Activated naive CD8-positive, alpha-beta T cell treated with anti-CD3 and anti-CD28 coated beads, Interleukin-2, amount 50 U/mL, for 16 hours (primary cell): ENCODE measurements at places on chromosomes 12 and 14.

DNA sequence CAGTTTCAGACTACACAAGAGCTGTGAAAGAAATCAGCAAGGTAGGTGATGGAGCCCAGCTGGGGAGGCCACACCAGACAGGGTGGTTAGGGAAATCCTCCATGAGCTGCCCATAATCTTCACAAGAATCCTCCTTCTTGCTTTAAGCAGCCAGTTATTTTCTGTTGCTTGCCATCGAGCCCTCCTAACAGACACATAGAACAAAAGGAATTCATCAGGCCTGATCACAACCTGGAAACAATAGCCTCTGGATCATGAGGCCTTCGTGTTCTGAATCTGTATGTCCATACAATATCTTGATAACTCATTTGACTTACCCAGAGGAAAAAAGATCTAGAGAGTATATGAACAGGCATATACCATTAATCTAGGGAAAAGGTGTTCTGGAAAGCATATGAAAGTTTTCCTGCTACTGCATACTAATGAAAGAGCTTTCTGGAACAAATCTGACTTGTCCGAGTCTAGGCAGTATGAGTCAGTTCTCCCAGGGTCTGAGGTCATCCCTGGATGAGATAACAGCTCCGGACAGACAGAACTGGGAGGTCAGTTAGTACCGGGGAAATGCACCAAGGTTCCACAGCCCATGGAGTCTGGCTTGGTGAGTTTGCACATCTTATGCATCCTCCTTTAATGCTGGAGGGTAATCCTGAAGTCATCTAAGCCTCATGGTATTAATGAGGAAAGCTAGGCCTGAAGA, 52.8 kb upstream of the ELK3 start:
- no peak for DNase-seq

GRCh38 chr14:84581041-84581440, 948.9 kb upstream of the FLRT2 start:
- no peak for DNase-seq

DNA sequence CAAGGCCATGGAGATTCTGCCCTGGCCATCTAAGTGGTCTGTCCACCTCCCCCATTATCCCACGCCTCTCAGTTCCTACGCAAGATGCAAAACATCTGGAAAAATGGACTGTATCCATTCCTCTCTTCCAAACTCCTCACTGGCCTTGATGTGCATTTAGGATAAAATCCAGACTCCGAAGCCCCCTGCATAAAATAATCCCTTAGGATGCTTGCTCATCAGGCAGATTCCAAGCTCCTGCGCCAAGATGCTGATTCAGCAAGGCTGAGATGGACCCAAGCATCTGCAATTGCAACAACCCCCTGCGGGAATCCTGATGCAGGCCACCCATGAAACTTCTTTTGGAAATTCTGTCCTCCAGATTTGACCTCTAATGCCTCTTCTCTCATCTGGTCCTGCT, 81.6 kb downstream of the SPRING1 start:
- no peak for DNase-seq

GRCh38 chr12:28540324-28540714, 350.1 kb downstream of the CCDC91 start:
- DNase-seq = no peak

- no peak for DNase-seq
Observed at GRCh38 chr12:120457133-120457532, 10.9 kb downstream of the GATC start.

- no peak for DNase-seq
Observed at GRCh38 chr14:65187421-65188049, 85.2 kb upstream of the MAX start.

DNA sequence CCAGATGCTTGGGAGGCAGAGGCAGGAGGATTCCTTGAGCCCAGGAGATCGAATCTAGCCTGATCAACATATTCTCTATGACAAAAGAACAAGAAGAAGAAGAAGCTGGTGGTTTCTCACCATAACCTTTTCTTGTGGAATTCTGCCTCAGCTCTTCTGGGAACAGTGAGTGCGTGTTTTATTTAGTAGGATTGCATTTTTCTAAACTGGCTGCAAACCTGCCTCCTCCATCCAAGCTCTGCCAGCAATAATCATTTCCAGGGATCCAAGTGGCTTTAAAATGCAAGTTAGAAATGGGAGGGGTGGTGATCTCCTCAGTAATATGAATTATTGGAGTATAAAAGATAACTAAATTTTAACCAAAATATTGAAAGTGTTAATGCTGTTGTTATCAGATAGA, 46.1 kb upstream of the MMP17 start:
- no peak for DNase-seq

DNA sequence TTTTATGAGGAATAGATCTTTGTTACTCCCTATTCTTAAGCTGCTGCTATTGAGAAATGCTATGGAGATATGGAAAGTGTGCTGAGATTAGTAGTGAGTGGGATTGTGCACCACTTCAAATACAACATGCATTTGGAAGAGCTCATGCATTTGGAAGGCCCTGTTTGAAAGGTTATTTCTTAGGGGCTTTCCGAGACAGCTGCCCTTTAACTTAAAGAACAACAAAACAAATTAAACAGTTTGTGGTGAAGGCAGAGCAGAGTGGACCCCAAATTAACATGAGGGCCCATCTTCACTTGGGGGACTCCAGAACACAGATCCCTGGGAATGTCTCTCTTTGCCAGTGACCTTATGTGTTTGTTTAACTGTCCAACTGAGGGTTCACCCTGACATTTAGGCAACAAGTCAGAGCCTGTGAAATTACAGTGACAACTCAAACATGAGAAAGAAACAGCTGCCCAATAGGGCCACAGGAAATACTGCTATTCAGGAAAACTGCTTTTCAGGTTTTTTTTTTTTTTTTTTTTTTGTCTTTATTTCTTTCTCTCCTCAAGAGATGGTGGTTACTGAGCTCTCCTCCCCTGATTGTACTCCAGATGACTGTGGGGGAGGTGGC, 41.4 kb upstream of the IGF1 start:
- DNase-seq = no peak

GRCh38 chr12:31370531-31371255, 44.7 kb upstream of the SINHCAF start:
- DNase-seq = no peak

DNA sequence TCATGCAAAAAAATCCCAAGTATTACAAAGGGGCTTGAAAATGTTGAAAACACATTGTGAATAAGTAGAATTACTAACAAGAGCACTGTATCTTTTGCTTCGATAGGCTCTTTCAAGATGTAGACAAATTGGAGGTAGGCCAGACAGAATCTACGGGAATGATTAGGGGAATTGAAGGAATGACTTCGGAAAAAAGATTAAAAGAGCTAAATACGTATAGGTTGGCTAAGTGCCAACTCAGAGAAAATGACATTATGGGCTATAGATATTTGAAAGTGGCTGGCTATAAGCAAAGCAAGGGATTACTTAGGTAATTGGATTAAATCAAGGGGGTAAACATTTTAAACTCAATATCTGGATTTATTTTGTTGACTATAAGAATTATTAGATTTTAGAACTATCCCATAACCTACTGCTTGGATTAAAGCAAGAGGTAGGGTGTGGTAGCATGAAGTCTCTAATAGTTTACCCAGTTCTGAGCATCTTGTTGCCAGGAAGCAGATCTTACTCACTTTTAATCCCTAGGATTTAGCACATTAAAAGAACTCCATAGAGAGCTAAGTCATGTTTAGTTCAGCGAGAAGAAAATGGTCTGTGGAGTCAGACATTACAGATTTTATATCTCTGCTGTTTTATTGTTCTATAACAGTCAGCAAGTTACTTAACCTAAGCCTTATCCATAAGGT, 489.8 kb downstream of the DIO2 start:
- no peak for DNase-seq

DNA sequence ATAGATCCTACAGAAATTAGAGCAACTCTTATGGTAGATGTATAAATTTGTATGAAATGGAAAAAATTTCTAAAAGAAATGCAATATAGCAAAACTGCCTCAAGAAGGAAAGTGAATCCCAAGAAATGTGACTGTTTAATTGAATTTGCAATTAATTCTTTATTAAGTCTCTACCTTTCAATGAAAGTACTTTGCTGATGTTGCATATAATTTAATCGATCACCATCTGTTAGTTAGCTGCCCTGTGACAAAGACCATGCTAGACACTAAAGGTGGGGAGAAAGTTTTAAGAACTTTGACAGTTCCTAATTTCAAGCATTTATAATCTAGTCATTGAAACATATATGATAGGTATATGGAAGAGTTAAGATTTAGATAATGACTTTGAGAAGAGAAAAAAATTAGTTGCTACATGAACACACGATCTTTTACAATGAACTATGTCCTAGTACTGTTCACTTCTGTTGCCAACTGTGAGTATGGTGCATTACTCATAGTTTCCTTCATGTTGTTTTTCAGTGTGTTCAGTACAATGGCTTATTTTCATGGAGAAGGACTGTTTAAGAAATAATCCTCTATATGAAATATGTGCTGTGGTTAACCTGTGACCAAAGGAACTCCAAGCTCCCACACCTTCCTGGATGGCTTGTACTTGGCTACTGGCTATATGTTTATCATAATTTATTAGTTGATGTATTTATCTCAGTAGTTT, 128.4 kb downstream of the METTL25 start:
- DNase-seq = no peak

DNA sequence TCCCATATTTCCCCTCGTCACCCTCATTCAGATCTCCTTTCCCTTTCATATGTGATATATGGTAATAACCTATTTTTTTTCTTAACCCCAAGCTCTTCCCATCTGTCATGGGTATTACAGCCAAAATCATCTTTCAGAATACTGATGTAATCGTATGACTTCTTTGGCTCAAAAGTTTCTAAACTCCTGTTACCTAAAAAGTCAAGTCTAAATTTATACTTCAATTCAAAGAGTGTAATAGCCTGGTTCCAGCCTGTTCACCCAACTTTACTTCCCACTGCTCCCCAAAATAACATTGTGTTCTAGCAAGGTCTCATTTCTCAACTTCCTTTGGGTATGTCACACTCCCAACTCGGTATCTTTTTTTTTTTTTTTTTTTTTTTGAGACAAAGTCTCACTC, 48.5 kb downstream of the TBK1 start:
- DNase-seq = no peak

GRCh38 chr12:115852054-115852453, 425.4 kb downstream of the MED13L start:
- DNase-seq = no peak

DNA sequence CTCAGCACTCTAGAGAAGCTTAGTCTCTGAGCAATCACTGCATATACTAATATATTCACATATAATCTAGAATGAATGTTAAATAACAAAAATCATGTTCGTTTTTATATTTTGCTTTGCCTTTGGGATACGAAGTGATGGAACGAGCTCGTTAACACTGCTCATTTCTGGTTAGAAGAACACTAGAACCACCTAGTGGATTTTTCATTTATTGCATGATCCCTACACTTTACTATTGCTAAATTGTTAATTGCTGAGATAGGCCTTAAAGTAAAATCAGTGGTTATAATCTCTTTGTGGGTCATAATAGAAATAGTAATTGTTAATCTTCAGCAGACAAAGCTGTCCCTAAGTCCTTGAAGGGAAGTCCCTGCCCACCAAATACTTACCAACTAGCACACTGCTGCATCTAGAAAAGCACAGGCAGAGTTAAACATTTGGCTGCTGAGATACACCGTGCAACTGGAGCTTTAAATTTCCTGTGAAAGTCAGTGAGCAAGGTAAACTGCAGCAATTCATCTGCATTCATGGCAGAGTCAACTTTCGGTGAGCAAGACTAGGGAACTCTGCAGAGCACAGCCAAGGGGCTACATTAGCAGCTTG, 353.7 kb downstream of the APAF1 start:
- no peak for DNase-seq
